ENCODE measurements at places on chromosomes 5 and 9.

DNA sequence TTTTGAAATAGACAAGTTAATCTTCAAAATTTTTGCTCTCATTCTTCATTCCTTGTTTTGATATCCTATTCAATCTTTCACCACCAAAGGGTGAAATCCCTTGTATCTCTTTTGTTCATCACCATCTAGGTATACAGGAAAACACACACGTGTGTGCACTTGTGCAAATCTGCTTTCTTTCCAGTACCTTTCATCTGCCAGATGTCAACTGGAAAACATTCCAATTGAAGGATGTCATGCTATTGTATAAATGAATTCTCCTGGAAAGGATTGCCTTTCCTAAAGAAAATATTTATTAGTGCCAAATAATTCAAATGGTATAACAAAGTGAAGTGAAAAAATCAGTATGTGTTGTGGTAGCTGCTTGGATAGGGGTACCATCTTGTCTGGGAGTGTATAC is 123.7 kb downstream of the RANBP17 start:
- peak; percentile 12 for DNase-seq

DNA sequence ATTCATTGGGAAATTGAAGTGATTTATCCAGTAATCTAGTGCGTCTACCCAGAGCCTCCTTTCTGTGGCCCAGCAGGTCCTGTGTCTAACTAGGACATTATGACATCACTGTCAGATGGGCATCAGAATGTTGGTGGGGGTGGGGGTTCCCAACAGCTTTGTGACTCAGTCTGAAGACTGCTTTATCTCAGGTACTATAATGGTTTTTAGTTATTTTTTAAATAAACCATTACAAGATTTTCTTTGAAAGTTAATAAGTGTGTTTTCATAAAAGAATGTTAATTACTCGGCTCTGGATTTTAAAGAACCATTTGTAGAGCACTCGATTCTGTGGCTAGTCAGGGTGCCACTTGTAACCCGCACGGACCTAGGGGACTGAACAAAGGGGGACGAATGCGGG is at the start of gene EQTN:
EQTN (minus strand) TSS at position 101 of the 400 bp plus-strand sequence; CDS start at position 6, 95 bp downstream.
- DNase-seq: no peak

DNA sequence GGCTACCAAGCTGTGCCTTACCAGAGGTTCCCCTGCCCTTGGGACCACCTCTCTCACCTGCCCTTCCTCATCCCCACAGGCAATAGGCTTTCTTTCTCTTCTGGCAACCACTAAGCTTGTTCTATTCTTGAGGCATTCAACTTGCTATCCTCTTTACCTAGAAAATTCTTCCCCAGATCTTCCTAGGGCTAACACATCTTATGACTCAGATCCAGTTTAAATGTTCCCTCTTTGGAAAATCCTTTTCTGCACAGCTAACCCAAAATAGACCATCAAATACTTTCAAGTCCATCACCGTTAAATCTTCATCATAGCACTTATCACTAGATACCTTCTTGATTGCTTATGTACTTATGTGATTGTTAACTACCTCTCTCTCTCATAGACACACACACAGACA is 93.7 kb downstream of the ENC1 start:
- DNase-seq: peak; percentile 16

DNA sequence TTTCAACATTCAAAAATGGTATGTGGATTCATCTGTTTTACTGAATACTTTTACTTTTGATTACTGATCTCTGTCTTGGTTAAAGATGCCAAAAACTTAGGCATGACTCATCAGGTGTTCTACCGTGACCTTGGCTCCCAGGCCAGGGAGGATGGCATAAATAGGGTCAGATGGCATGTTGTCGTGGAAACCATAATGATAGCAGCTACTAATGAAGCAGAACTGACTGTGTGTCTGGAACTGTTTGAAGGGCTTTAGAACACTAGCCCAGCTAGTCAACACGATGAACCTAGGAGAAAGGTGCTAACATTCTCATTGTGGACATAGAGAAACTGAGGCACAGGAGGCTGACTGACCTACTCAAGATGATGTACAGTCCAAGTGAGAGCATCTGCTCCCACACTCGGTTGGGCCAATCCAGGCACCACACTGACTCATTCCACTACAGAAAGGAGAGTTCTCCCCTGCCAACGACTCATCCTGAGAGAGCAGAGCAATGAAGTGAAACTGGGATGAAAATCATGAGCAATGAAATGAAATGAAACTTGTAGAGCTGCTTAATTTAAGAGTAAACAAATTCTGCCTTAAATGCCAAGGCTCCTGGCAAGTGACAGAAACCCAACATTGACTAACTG is 116.0 kb downstream of the TENT4A start:
- no peak for DNase-seq

GRCh38 chr9:134460896-134461295 is 134.6 kb downstream of the RXRA start:
- no peak for DNase-seq

GRCh38 chr5:91129748-91130147 is 253.4 kb downstream of the ARRDC3 start:
- DNase-seq: peak; percentile 52

- no peak for DNase-seq
Measured at GRCh38 chr5:102211165-102211564, 84.9 kb downstream of the SLCO4C1 start.

- no peak for DNase-seq
Measured at GRCh38 chr9:110509792-110510191, 69.7 kb downstream of the SVEP1 start.

- DNase-seq: peak; percentile 68
Measured at GRCh38 chr5:151740958-151741373, 17.5 kb downstream of the ATOX1 start.

DNA sequence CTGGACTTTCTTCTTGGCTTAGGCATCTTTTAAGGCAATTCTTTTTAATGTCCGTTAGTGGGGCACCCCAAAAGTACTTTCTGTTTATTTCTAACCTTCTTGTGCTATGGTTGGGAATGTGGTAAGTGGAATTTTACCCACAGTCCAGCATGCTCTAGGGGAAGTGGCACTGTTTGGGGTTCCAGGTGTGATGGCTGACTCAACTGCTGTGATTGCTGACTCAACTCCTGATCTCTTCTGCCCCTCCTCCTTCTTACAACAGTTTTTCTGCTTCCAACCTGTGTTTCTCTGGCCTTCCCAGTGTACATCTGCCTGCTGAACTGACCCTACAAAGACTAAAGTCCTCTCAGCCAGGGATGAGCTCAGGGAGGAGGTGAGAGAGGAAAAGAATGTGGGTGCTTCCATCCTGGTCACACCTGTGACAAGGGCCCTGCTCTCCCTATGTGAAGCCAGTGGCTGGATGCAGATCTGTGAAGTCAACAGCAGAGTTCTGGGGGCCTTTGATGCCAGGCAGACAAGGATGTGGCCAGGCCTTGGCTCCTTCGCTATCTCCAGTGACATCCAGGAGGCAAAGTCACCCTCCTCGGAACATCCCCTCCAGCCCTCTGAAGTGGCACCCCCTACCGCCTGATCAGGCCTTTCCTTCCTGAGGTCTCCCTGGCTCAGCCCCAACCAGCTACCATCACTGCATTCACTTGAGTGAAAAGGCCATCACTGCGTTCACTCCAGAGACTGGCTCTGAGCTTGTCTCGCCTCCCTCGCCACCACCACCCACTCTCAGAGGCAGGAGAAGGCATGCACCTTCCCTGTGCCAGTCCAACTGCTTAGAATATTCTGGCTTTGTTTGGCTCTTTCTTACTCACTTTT is 72.2 kb downstream of the C5orf15 start:
- no peak for DNase-seq

DNA sequence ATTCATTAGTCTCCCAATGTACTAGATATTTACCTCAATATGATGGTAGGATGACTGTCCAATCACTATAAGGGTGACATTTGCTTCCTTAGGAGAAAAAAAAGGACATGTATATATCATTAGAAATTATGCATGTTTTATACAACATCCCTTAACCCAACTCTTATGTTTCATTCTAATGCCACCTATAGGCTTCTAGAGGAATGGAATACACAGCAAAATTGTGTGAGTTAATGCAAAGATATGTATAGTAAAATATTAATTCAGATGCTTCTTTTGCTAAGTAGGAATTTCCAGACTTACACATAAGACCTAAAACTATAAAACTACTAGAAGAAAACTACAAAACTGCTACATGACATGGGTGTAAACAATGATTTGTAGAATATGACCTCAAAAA is 3.5 kb downstream of the PRXL2C start:
- peak; percentile 74 for DNase-seq

DNA sequence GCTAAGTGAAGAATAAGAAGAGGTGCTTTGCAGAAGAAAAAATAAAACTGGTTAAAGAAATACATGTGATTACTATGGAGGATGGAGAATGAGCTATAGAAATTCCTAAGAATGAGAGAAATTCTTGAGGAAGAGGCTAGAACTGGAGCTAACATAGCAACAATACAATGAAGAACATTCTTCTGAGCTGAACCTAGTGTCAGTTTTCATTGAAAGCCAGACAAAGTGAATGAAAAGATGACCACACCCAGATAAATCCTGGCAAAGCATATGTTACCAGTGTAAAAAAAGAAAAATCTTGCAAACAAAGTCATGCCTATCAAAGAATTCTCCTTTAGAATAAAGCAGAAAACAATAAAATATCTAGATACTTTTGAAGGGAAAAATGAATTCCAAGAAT is 39.6 kb downstream of the SGCD start:
- DNase-seq: peak; percentile 73
